ENCODE measurements at places on chromosomes 3 and 15. TPM values are rescaled to one million over a fixed set of nuclear protein-coding genes. Genes with fewer than 3 reads are reported as not detected.
A peak's percentile ranks its signal among the peaks of the same experiment; 100 is the strongest.

DNA sequence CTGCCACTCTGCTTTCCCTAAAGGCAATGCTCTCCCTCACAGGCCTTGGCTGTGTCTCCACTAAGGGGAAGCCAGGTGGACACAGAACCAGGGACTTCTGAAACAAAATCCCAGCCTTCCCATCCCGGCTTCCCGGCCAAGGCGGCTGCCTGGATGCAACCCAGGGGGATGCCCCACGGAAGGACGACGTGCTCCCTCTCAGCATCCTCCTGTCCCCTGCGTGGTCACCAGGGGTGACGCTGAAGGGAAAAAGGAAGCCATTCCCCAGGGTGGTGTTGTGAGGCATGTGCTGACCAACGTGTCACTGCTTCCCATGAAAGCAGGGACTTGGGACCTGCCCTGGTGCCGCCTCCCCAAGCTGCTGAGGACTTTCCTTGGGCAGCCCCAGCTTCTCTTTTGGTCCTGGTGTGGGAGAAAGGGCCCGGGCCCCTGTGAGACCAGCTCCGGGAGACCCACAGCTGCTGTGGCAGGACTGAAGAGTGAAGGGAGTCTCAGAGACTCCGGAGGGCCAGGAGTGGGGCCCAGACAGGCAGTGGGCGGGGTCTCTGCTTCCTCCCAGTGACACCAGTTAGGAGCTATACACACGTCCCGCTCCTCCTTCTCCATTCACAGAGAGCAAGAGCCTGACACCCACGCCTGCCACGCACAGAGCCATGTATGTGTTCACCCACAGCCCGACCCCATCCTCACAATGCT, 139.2 kb downstream of the NUP210 start:
- H3K4me3 ChIP-seq = no peak overlapping the region
- peaks cover 29% of the 10 kb centered on the region for H3K27me3 ChIP-seq
- peaks cover 7% of the 10 kb centered on the region for H3K4me1 ChIP-seq
- H3K36me3 ChIP-seq = peaks cover 10% of the 10 kb centered on the region
- DNase-seq = no peak
- no peak overlapping the region for H3K27ac ChIP-seq

ALPK3 gene
- total RNA-seq = 0.27 TPM

FETUB gene
- not detected for total RNA-seq

- no peaks in the 10 kb centered on the region for H3K27me3 ChIP-seq
- no peak overlapping the region for H3K27ac ChIP-seq
- H3K4me1 ChIP-seq = peaks cover 50% of the 10 kb centered on the region
- no peak for DNase-seq
Observed at GRCh38 chr15:89139613-89140499, 51.6 kb downstream of the ABHD2 start.

STX19 gene
- total RNA-seq = not detected

DNA sequence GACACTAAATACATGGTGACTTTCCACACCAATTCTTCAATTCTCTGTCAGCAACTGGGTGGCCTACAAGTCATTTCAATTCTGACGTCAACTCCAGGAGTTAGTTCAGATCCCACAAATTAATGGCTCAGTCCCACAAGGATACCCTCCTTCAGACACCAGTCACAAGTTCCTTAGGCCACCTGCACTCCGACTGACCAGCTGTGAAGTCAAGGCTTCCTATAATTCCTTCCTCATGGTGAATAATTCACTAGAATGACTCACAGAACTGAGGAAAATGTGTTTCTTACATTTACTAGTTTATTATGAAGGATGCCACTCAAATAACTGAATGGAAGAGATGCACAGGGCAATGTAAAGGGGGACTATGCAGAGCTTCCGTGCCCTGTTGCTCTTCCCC, 6.3 kb upstream of the PIAS1 start:
- H3K4me1 ChIP-seq = peaks cover 5% of the 10 kb centered on the region
- no peak overlapping the region for H3K27ac ChIP-seq
- H3K4me3 ChIP-seq = no peak overlapping the region
- DNase-seq = no peak
- H3K36me3 ChIP-seq = peaks cover 7% of the 10 kb centered on the region

DNA sequence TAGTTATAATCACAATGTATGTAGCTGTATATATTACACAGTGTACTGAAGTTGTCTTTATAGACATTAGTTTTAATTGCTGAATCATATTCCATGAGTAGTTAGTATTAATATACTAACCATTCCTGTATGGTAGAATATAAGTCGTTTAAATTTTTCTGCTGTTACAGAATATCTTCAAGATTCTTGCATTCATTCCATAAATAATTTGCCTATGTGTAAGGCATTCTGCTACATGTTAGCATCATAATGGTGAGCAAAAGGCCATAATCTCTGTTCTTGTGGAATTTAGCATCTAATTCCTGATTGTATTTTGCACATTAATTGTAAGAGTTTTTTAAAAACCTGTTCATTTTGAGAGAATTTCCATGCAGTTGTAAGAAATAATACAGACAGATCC, 14.1 kb downstream of the GYG1 start:
- peaks cover 33% of the 10 kb centered on the region for H3K4me1 ChIP-seq
- DNase-seq = no peak
- no peak overlapping the region for H3K4me3 ChIP-seq

DNA sequence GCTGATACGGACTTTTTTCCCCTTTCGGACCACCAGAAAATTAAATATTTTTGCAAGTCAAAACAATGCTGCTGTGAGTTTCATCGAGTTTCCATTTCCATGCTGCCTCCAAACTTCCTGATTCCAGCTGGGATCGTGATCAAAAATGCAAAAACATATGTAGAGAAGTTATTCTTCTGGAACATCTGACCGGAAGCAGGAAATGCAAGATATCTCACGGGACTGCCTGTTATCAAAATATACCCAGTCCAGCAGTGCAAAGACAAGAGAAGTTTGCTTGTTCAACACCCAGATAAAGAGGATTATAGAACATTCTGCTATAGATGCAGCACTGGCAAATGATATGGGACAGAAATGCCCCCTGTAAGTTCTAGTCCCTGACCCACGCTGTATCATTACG, 726.7 kb upstream of the NR2F2 start:
- H3K4me1 ChIP-seq = no peaks in the 10 kb centered on the region
- H3K27me3 ChIP-seq = no peaks in the 10 kb centered on the region

DNA sequence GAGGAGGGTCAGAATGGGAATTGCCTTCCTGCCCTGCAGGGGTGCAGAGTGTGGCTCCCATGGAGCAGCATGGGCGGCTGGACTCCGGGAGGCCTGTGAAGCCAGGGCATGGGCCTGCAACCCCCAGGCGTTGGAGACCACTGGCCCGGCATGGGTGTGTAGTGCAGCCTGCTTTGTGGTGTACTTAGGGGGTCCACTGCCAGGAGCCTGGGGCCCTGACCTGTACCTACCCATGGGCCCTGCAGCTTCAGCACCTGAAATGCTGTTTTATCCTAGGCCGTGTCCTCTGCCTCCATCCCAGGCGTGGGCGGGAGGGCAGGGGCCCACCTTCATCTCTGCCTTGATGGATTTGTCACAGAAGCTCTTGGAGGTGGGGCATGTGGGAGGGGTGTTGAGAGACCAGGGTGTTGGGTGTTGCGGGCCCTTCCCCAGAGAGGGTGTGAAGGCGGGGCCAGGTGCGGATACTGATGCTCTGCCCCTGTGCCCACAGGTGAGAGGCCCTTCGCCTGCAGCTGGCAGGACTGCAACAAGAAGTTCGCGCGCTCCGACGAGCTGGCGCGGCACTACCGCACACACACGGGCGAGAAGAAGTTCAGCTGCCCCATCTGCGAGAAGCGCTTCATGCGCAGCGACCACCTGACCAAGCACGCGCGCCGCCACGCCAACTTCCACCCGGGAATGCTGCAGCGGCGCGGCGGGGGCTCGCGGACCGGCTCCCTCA, 45.0 kb downstream of the KLF13 start:
- no peaks in the 10 kb centered on the region for H3K27me3 ChIP-seq
- no peak overlapping the region for H3K4me3 ChIP-seq
- peaks cover 77% of the 10 kb centered on the region for H3K36me3 ChIP-seq
- H3K4me1 ChIP-seq = peaks cover 85% of the 10 kb centered on the region

GRCh38 chr15:64099379-64099778, 3.6 kb downstream of the SNX1 start:
- H3K27ac ChIP-seq = no peak overlapping the region
- peaks cover 55% of the 10 kb centered on the region for H3K4me1 ChIP-seq
- DNase-seq = no peak
- H3K4me3 ChIP-seq = no peak overlapping the region
- H3K27me3 ChIP-seq = no peaks in the 10 kb centered on the region
- peaks cover 12% of the 10 kb centered on the region for H3K36me3 ChIP-seq

DNA sequence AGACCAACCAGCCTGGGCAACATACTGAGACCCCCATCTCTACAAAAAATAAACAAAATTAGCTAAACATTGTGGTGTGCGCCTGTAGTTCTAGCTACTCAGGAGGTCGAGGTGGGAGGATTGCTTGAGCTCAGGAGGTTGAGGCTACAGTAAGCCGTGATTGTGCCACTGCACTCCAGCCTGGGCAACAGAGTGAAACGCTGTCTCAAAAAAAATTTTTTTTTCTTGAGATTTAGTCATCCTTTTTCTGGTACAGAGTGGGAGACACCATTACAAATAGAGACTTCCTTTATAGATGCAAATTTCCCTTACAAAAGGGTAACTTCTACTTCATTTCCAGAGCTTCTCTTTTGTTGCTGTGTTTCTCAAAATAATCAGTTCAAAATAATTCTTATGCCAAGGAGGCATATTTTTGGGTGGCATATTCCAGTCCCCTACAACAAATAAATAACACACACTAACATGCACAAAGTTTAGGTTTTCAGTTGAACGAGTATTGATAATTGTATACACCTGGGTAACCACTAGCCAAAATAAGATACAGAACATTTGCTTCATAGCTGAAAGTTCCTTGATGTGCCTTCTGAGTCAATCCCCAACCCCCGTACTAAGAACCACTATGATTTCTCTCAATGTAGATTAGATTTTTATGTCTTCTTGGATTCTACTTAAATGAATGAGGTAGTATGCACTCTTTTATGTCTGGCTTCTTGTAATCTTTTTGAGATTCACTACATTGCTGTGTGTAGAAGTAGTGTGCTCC, 248.9 kb upstream of the PROK2 start:
- DNase-seq = no peak
- peaks cover 6% of the 10 kb centered on the region for H3K4me1 ChIP-seq
- H3K27me3 ChIP-seq = peaks cover 3% of the 10 kb centered on the region

CD200R1 gene
- 8.8 TPM for total RNA-seq

- H3K4me1 ChIP-seq = no peaks in the 10 kb centered on the region
- peaks cover 26% of the 10 kb centered on the region for H3K27me3 ChIP-seq
- no peak for DNase-seq
- no peaks in the 10 kb centered on the region for H3K36me3 ChIP-seq
- no peak overlapping the region for H3K4me3 ChIP-seq
Observed at GRCh38 chr3:24490151-24490550, 4.5 kb downstream of the THRB start.

TMEM45A gene
- total RNA-seq = 0.17 TPM

GRCh38 chr3:105878061-105878460, 9.2 kb upstream of the CBLB start:
- H3K36me3 ChIP-seq = peaks cover 11% of the 10 kb centered on the region
- H3K27me3 ChIP-seq = no peaks in the 10 kb centered on the region
- peaks cover 31% of the 10 kb centered on the region for H3K4me1 ChIP-seq
- H3K4me3 ChIP-seq = no peak overlapping the region
- no peak for DNase-seq
- no peak overlapping the region for H3K27ac ChIP-seq

GRCh38 chr3:84991422-84991900, 32.7 kb downstream of the CADM2 start:
- no peak overlapping the region for H3K4me3 ChIP-seq
- no peaks in the 10 kb centered on the region for H3K4me1 ChIP-seq
- H3K36me3 ChIP-seq = no peaks in the 10 kb centered on the region
- H3K27ac ChIP-seq = no peak overlapping the region
- DNase-seq = no peak
- no peaks in the 10 kb centered on the region for H3K27me3 ChIP-seq

ZCWPW2 gene
- 0.50 TPM for total RNA-seq

GRCh38 chr15:63677778-63678177, 80.6 kb downstream of the FBXL22 start:
- H3K36me3 ChIP-seq = peaks cover 43% of the 10 kb centered on the region
- H3K27ac ChIP-seq = no peak overlapping the region
- H3K4me3 ChIP-seq = no peak overlapping the region
- peaks cover 19% of the 10 kb centered on the region for H3K4me1 ChIP-seq

GRCh38 chr3:183217548-183218332, 35.3 kb upstream of the B3GNT5 start:
- no peaks in the 10 kb centered on the region for H3K36me3 ChIP-seq
- no peak overlapping the region for H3K27ac ChIP-seq
- DNase-seq = no peak

ZNF80 gene
- total RNA-seq = 0.10 TPM

- H3K36me3 ChIP-seq = no peaks in the 10 kb centered on the region
- H3K27me3 ChIP-seq = no peaks in the 10 kb centered on the region
- H3K4me3 ChIP-seq = no peak overlapping the region
- no peak for DNase-seq
- H3K27ac ChIP-seq = no peak overlapping the region
Observed at GRCh38 chr3:185961675-185962232, 23.9 kb upstream of the TRA2B start.

MESP1 gene
- total RNA-seq = 1.6 TPM

DNA sequence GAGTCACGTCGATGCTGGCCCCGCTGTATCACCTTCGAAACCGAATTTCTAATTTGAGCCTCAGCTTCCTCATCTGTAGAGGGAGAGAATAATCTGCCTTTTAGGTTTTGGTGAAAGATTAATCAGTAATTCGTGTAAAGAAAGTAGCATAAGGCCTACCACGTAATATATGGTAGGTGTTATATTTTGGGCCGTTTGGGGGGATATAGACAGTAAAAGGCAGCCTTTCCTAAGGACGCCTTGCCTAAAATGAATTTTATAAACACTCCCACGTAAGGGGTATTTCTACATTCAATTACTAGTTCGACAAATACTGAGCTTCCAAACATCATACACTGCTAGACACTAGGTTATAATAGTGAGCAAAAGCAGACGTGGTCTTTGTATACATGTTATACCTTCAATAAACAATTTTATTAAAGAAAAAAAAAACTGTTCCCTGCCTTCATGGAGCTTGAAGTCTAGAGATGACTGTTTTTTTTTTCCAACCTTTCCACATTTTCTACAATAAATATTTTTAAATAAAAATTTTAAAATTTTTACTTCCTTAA, 737 bp downstream of the JAGN1 start:
- peak overlapping the region; percentile 99 for H3K4me3 ChIP-seq
- H3K27ac ChIP-seq = peak overlapping the region; percentile 98
- peaks cover 35% of the 10 kb centered on the region for H3K36me3 ChIP-seq
- H3K4me1 ChIP-seq = peaks cover 43% of the 10 kb centered on the region

UROC1 gene
- not detected for total RNA-seq

DNA sequence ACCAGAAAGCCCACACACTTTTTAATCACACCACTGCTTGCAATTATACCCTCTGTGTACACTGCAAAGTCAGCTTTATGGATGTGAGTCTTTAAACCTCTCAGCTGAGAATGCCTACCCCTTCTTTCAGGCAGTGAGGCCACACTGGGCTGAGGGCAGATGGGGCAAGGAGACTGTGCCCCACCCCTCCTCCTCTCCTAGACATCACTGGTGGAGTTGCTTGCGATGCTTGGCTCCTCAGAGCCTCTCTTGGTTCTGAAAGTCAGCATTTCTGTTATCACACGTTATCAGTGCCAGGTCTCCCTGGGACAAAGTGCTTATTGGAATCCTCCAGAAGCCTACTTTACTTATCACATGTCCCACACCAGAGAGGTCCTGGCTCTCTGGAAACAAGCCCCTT, 128.2 kb downstream of the ZNF621 start:
- no peak for DNase-seq
- H3K4me3 ChIP-seq = no peak overlapping the region
- H3K27me3 ChIP-seq = peaks cover 2% of the 10 kb centered on the region
- no peak overlapping the region for H3K27ac ChIP-seq
- H3K4me1 ChIP-seq = no peaks in the 10 kb centered on the region
- H3K36me3 ChIP-seq = no peaks in the 10 kb centered on the region

- no peak overlapping the region for H3K4me3 ChIP-seq
- H3K27me3 ChIP-seq = peaks cover 33% of the 10 kb centered on the region
- DNase-seq = no peak
- no peaks in the 10 kb centered on the region for H3K4me1 ChIP-seq
- H3K27ac ChIP-seq = no peak overlapping the region
Observed at GRCh38 chr15:70362886-70363285, 265.2 kb upstream of the TLE3 start.

All from activated CD4-positive, alpha-beta T cell treated with anti-CD3 and anti-CD28 coated beads, Interleukin-2, amount 10 ng/mL, durations not matched to agents 7 days and 5 days (primary cell).